Neural crest cell (in vitro differentiated cells): ENCODE measurements at places on chromosomes 6 and 20. TPM values are rescaled to one million over a fixed set of nuclear protein-coding genes. Genes with fewer than 3 reads are reported as not detected.

LINC00237 gene
- total RNA-seq, result not detected in 2 replicates

GRCh38 chr6:41935193-41935574 lies 6.4 kb downstream of the CCND3 start:
- no peak for DNase-seq

- peak; percentile 64 for DNase-seq
Observed at GRCh38 chr20:21235484-21236445, 67.4 kb upstream of the XRN2 start.

DNA sequence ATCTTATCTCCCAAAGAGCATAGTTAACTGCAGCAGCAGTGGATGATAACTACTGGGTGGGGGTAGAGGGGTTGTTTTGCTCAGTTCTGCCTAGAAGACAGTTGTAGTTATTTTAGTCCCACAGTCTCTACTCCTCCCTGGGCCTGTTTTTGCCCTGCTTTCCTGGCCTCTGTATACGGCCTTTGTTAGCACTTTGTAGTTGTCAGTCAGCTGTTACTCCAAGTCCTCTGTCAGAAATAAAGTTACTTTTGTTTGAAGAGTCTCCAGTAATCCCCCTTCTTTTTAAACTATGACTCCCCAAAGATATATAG lies 113.9 kb downstream of the SLC16A10 start:
- no peak for DNase-seq

GRCh38 chr20:49851991-49852390 lies 39.4 kb downstream of the SLC9A8 start:
- DNase-seq, result no peak

DNA sequence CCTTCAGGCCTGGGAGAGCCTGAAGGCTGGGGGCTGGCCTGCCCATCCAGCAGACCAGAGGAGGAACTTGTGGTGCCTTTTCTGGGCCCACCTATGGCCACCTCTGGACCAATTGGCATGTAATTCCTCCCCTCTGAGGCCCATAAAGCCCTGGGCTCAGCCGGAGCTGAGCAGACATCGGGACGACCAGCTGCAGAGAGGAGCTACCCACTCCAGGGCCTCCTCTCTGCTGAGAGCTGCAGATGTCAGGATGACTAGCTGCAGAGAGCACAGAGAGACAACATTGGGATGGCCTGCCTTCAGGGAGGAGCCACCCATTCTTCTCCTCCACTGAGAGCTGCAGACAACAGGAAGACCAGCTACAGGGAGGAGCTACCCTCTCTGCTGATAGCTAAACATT lies 370.1 kb downstream of the CD83 start:
- DNase-seq, result no peak

SLC2A10 gene
- total RNA-seq, result 11.3 and 12.7 TPM in 2 replicates

- peak; percentile 91 for DNase-seq
Observed at GRCh38 chr20:57709823-57710799, at the start of gene PMEPA1. PMEPA1 (minus strand) TSS chr20:57710015; CDS start chr20:57709582, 433 bp downstream.

C20orf141 gene
- total RNA-seq, result not detected in 2 replicates

DNA sequence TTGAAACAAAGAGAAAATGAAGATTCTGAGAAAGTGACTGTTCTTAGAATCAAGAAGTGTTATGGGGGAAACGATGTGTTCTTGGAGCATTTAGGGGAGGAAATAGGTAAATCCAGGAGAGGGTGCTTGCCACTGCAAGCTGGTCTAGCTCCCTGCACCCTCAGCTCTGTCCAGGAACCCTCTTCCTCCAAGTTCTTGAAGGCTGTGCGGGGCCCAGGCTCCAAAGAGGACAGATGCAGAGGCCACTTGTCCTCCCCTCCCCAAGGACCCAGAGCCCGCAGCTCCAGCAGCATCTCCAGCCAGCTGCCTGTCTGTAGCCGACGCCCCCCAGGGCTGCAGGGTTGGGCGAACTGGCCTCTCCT lies 87.9 kb downstream of the CDC5L start:
- DNase-seq, result no peak

DNA sequence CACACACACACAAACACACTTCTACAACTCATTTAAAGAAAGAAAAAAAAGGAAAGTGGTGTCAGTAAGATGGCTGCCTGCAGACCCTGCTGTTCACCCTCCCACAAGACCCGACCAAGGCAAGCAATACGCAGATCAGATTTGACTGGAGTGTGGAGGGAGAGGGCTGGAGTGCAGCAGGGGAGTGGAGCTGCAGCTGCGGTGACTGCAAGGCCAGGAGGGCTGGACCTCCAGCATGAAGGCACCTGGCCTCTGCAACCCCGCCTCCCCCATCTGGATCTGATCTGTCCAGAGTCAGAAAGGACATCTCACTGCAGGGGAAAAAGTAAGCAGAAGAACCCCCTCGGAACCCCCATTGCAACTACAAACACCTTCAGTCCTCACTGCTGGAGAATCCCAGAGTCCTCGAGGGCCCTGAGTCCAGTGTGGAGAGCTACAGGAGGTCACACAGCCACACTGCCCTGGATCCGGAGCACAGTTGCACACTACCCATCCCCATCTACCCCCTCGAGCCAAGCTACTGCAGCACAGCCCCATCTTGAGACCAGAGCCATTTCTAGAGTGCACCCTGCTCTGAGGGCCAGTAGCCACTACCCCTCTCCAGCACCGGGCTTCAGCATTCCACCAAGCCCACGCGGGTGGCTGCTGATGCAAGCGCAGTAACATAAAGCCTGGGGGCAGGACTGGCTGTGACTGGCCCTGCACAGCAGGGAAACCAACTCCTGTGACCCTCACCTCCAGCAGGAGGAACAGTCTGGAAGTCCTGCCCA lies 41.9 kb upstream of the SRSF6 start:
- DNase-seq, result no peak

GRCh38 chr6:55046869-55047422 lies 127.4 kb upstream of the HCRTR2 start:
- no peak for DNase-seq

DNA sequence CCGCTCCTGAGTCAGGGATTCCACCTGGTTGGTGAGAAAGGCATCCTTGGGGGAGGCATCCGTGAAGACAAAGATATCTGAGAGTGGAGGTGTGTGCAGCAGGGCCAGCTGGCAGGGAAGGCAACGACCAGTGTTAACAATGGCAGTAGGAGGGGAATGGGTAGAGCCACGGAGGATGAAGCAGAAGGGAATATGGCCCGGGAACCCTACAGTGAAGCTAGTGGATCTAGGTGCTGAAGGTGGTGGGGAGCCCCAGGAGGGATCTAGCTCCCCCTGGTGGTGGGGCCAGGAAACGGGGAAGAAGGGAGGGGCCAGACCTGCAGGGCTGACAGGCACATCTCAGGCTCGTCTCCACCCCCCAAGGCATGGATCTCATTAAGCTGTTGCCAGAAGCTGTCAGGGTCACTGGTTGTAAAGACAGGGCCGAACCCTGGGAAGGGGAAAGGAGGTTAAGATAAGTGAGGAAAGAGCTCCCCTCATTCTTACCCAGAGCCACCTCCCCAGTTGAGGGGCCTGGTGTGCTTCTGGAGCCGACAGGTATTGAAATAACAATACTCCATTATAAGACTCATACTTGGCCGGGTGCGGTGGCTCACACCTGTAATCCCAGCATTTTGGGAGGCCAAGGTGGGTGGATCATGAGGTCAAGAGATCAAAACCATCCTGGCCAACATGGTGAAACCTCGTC lies 7.3 kb downstream of the VWA7 start:
- peak; percentile 38 for DNase-seq

DNA sequence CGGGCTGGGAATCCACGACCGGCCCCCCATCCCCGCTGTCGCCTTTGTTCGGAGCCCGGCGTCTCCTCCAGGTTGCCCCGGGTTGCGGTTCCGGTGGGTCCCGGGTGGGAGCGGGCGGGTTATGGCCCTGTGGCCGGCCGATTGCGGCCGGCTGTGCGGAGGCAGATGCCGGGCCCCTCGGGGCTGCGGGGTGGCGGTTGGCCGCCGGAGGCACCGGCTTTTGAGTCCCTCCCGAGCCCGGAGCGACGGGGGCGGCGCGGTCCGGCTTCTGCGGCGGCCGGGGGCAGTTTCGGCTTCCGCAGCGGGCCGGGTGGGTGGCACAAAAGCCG lies 431 bp downstream of the LOC128125822 start:
- DNase-seq, result no peak

ABHD16B gene
- total RNA-seq, result not detected in 2 replicates

GRCh38 chr6:45645302-45645701 lies 267.6 kb upstream of the SUPT3H start:
- DNase-seq, result no peak

LAMA4 gene
- total RNA-seq, result 14.7 and 18.0 TPM in 2 replicates

DNA sequence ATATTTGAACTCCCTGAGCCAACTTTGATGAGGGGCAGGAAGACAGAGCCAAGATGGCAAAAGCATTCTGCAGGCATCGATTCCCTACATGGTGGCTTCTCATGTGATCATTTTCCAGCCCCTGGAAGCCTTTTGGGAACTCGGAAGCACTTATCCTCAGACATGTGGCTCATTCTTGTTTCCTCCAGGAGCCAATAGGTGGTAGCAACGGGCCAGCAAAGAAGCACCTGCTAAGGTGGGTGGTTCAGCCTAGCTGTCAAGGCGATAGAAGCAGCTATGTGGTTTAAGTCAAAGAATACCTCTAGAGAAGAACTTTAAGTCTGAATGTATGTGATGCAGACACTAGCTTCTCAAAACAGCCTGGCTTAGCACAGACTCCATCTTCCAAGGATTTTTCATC lies 64.9 kb upstream of the PAX1 start:
- DNase-seq, result no peak

F13A1 gene
- total RNA-seq, result 0.39 and 0.70 TPM in 2 replicates

DNA sequence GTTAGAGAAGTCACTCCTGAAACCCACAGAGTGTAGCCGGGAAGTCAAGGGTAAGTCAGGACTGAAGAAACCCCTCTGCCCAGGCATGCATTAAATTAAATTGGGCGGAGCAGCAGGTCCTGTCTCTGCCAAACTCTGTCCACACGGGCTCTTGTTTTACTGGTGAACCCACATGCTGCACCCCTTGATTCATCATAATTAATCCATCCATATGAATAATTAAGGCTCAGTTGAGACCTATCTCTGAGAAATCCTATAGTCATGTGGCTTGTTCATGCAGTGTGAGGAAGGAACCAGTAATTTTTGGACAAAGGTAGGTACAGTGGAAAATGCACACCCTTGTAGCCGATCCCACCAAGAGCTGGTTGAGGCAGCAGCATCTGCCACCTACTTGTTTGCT lies 43.0 kb downstream of the PXDC1 start:
- DNase-seq, result no peak

DNA sequence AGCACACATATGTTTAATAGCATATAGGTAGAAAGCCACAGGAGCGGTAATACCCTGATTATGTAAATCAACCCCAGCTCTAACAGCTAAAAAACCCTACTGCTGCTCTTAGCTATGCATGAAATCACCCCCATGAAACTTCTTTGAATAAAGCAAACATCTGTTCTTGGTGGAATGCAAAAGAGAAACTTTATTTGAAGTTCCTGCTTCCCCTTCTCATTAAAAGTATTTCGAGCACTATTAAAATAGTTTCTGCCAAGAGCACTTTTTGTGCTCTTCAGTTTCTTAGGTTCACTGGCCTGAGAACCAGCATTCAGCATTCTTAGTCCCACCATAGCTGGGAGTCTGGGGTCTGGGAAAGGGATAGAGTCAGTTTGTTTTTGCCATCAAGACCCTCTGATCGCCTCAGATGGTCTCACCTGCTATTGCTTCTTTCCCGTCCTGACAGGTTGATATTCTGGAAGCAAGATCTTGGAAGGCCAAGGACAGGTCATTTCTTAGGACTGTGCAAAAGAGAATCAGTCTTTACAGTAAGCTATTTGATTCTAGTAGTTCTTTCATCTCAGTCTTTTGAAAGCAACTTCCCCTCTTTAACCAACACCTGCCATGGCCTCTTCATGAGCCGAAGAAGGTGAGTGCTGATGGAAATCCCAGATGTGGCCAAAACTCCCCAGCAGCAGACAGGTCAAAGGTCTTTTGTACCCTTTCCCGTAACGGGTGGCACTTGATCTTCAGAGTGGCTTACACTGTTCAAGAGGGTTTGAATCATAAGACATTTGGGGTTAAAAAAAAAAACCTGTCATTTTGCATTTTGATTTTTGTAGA lies 76.5 kb upstream of the TMEM170B start:
- no peak for DNase-seq

GRCh38 chr6:107572886-107573285 lies 83.0 kb downstream of the SOBP start:
- DNase-seq, result no peak

- peak; percentile 10 for DNase-seq
Observed at GRCh38 chr20:43408848-43409576, 48.7 kb upstream of the SRSF6 start.

GRCh38 chr6:20117474-20117873 lies 94.8 kb downstream of the MBOAT1 start:
- no peak for DNase-seq

GRCh38 chr6:45116714-45117410 lies 211.3 kb upstream of the RUNX2 start:
- DNase-seq, result no peak

DNA sequence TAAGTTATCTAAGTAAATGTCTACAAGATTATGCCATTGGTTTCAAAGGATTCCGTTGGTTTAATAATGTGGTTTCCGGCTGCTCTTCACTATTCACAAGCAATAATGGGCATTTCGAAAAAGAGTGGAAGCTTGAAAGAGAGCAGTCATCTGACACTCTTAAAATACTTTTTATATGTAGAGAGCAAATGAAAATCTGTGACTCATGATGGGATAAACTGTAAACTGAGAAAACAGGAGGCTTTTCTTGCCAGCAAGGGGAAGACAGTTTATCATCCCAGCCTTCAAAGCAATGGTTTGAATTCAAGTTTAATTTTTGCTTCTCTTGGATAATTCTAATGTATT lies 145.7 kb downstream of the KHDC1L start:
- no peak for DNase-seq

DNA sequence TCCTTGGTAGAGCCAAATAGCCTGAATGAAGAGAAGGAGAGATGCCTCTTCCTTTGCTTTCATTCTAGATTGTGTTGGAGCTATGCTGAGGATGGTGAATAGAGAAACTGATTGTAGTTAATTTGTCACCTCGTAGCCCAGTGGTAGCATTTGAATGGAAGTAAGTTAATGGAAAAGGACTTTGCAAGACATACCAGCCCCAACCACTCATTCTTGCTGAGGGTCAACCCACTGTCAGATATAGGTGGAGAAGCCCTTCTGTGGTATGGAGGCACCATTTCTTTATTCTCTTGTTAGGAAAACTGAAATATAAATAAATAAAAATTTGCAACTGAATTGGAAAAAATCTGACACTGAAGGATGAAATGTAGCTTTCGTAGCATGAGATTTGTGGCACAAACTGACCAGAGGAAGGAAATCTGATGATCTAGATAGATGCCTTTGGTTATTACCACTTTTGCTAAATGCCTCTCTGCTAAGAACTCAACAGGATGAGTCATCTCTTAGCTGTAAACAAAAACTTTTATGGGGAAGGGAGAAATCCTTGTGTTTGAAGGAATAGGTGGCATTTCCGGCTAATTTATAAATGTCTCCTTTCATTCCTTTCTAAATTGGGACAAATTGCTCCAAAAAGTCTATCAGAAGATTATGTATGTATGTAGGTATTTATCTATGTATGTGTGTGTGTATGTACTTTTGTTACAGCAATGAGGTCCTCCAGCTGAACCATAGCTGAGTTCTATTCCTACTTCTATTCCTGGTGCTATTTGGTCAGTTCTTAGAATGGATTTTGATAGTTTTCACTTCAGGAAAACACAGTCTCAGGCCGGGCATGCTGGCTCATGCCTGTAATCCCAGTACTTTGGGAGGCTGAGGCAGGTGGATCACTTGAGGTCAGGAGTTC lies 76.5 kb upstream of the SUPT3H start:
- no peak for DNase-seq

CSTF1 gene
- 51.9 and 52.7 TPM in 2 replicates for total RNA-seq
